ENCODE measurements at places on chromosomes 2 and 18. TPM values are rescaled to one million over a fixed set of nuclear protein-coding genes. Genes with fewer than 3 reads are reported as not detected.

GRCh38 chr2:113967272-113967671 lies 77.4 kb downstream of the ACTR3 start:
- no peak overlapping the region for H3K4me3 ChIP-seq
- no peaks in the 10 kb centered on the region for H3K27me3 ChIP-seq
- H3K4me1 ChIP-seq = no peaks in the 10 kb centered on the region
- no peak overlapping the region for H3K27ac ChIP-seq
- DNase-seq = no peak
- H3K36me3 ChIP-seq = no peaks in the 10 kb centered on the region

DNA sequence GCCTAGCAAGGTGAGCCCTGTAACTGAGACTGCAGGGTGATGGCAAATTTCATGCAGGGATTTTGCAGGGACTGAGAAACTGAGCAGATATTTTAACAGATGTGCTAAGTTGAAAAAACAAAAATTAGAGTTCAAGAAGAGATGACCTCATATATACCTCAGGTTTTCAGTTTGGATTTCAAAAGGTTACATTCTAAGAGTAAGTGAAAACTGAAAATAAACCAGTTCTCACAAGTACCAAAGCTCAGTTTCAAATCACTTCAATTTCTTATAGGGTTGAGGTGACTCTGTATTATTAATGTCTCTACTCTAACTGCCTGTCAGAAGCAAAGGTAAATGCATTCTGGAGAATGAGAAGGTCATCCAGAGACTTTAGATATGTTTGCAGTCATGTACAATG lies 237.4 kb upstream of the VRK2 start:
- H3K36me3 ChIP-seq = no peaks in the 10 kb centered on the region
- no peak overlapping the region for H3K27ac ChIP-seq
- H3K4me1 ChIP-seq = no peaks in the 10 kb centered on the region
- no peaks in the 10 kb centered on the region for H3K27me3 ChIP-seq
- no peak overlapping the region for H3K4me3 ChIP-seq
- no peak for DNase-seq

The TM4SF20 gene
- 1.4 TPM for total RNA-seq

- H3K4me1 ChIP-seq = peaks cover 4% of the 10 kb centered on the region
- no peaks in the 10 kb centered on the region for H3K36me3 ChIP-seq
- no peak overlapping the region for H3K27ac ChIP-seq
- no peak overlapping the region for H3K4me3 ChIP-seq
Measured at GRCh38 chr2:159076241-159076640, 107.8 kb downstream of the TANC1 start.

GRCh38 chr2:209340522-209340921 lies 83.3 kb upstream of the MAP2 start:
- DNase-seq = no peak
- no peak overlapping the region for H3K27ac ChIP-seq
- H3K4me3 ChIP-seq = no peak overlapping the region
- H3K27me3 ChIP-seq = no peaks in the 10 kb centered on the region
- no peaks in the 10 kb centered on the region for H3K4me1 ChIP-seq
- H3K36me3 ChIP-seq = no peaks in the 10 kb centered on the region

The PCARE gene
- total RNA-seq = 0.20 TPM

The GALNT14 gene
- 1.1 TPM for total RNA-seq

The GNLY gene
- total RNA-seq = 2.1 TPM

GRCh38 chr2:233360771-233361176 lies 6.5 kb downstream of the DGKD start:
- H3K27me3 ChIP-seq = no peaks in the 10 kb centered on the region
- no peaks in the 10 kb centered on the region for H3K36me3 ChIP-seq
- peaks cover 4% of the 10 kb centered on the region for H3K4me1 ChIP-seq
- no peak overlapping the region for H3K4me3 ChIP-seq
- no peak for DNase-seq

The IMPA2 gene
- 19.4 TPM for total RNA-seq

- H3K4me3 ChIP-seq = no peak overlapping the region
- no peaks in the 10 kb centered on the region for H3K36me3 ChIP-seq
- no peak for DNase-seq
- H3K27me3 ChIP-seq = no peaks in the 10 kb centered on the region
- H3K27ac ChIP-seq = no peak overlapping the region
Measured at GRCh38 chr2:20235655-20236305, 10.8 kb upstream of the SDC1 start.

The SRD5A2 gene
- 7.0 TPM for total RNA-seq

- no peaks in the 10 kb centered on the region for H3K27me3 ChIP-seq
- no peak for DNase-seq
- H3K4me3 ChIP-seq = no peak overlapping the region
Measured at GRCh38 chr2:150646746-150647145, 159.3 kb upstream of the RND3 start.

The TUBA4B gene
- not detected for total RNA-seq

The UCN gene
- 1.5 TPM for total RNA-seq

The CSRNP3 gene
- 6.9 TPM for total RNA-seq

DNA sequence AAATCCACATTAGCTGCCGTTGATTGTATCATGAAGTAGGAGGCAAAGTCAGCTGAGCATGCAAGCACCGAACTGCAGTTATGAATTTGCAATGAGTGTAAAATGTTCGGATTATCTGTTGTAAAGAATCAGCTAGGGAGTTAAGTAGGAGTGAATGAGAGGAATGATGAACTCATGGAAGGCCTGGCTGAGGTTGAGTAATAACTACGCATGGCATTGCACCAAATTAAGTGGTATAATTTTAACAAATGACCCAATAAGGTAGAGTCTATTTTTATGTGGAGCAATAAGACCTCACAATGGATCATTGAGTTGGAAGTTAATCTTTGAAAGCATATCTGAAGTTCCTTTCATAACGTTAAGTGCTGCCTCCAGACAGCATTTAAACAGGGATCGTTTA lies 288.2 kb upstream of the CHST9 start:
- H3K4me3 ChIP-seq = no peak overlapping the region
- no peak for DNase-seq
- H3K27me3 ChIP-seq = no peaks in the 10 kb centered on the region
- no peak overlapping the region for H3K27ac ChIP-seq
- H3K36me3 ChIP-seq = no peaks in the 10 kb centered on the region
- no peaks in the 10 kb centered on the region for H3K4me1 ChIP-seq

DNA sequence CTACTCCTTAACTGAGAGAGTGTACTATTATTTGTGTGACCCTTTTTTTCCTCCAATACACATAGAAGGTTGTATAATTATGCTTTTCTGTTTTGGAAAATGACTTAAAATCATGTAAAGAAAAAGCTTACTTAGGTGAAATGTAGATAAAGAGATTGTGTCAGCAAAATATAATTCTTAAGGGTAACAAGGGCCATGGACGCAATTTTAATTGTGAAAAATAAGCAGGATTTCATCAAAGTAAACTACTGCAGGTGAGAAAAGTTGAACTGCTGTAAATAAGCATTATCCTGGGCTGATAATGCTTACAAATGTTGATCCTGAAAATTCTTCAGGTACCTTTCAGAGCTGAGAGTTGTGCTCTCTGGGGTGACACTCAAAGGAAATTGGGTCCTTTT lies 141.5 kb downstream of the RPIA start:
- H3K27me3 ChIP-seq = no peaks in the 10 kb centered on the region
- no peak overlapping the region for H3K27ac ChIP-seq
- no peak overlapping the region for H3K4me3 ChIP-seq
- no peak for DNase-seq

The PSMA8 gene
- total RNA-seq = 0.15 TPM

DNA sequence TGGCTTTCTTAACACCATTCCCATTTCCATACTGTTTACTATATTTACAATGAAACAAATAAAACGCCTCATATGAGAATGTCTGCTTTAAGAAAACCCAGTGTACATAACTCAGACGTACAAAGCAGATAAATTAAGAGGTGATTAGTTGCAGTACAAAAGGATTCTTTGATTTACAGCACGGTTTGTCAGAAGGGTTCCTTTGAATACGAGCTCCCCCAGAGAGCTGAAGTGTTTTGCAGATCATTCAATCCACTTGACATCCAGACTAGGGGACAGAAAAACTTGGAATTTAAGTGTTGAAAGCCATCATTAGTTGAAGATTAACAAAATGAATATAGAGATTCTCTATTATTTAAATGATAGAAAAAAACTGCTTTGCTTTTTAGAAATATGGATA lies 72.5 kb downstream of the RAPGEF4 start:
- no peak overlapping the region for H3K4me3 ChIP-seq
- no peaks in the 10 kb centered on the region for H3K27me3 ChIP-seq
- no peaks in the 10 kb centered on the region for H3K4me1 ChIP-seq
- no peak for DNase-seq
- no peak overlapping the region for H3K27ac ChIP-seq

DNA sequence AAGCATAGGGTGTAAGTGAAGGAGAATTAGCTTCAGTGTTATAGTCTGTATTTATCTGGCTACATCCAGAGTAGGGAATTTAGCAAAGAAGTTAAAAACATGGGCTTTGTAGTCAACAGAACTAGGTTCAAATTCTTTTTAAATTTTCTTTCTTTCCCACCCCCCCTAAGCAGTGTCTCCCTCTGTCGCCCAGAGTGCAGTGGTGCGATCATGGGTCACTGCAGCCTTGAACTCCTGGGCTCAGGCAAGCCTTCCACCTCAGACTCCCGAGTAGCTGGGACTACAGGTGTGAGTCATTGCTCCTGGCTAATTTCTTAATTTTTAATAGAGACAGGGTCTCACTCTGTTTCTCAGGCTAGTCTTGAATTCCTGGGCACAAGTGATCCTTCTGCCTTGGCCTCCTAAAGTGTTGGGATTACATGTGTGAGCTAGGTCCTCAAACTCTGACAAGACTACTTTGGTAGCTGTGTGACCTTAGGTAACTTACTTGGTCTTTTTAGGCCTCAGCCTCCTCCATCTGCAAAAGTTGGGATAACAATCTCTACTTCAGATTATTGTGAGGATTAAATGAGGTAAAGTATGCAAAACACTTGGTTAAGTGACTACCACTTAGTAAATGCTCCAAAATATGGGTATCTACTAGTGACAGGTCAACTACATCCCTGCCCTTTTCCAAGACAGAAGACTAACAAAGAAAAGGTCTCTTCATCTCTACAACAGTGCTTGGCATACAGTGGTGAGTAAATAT lies 17.8 kb downstream of the DOK1 start:
- no peak for DNase-seq
- no peaks in the 10 kb centered on the region for H3K27me3 ChIP-seq
- no peaks in the 10 kb centered on the region for H3K4me1 ChIP-seq
- no peak overlapping the region for H3K4me3 ChIP-seq

- no peaks in the 10 kb centered on the region for H3K36me3 ChIP-seq
- no peak overlapping the region for H3K27ac ChIP-seq
- no peak overlapping the region for H3K4me3 ChIP-seq
- no peaks in the 10 kb centered on the region for H3K27me3 ChIP-seq
Measured at GRCh38 chr2:107358362-107358761, 468.3 kb upstream of the RGPD4 start.

GRCh38 chr2:106990297-106990696 lies 104.3 kb upstream of the ST6GAL2 start:
- no peak overlapping the region for H3K27ac ChIP-seq
- no peaks in the 10 kb centered on the region for H3K4me1 ChIP-seq
- H3K36me3 ChIP-seq = no peaks in the 10 kb centered on the region
- H3K4me3 ChIP-seq = no peak overlapping the region

DNA sequence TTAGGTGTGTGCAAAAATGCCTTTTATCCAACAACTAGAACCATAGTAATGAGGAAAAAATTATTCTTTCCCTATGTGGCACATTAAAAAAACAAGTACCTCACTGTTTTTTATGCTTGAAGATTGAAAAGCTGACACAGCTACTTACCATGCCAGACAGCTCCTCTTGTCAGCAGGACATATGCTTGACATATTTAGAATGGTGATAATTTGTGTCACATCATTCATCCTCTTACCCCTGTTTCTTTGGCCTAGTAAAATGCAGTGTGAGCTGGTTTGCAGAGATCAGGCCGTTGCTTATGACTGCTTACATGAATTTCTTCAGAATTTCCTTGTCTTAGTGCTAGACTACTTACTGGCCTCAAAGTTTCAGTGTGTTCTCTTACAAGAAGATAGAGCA lies 869.9 kb downstream of the LRP1B start:
- no peak overlapping the region for H3K4me3 ChIP-seq
- no peak for DNase-seq
- no peak overlapping the region for H3K27ac ChIP-seq
- no peaks in the 10 kb centered on the region for H3K27me3 ChIP-seq

DNA sequence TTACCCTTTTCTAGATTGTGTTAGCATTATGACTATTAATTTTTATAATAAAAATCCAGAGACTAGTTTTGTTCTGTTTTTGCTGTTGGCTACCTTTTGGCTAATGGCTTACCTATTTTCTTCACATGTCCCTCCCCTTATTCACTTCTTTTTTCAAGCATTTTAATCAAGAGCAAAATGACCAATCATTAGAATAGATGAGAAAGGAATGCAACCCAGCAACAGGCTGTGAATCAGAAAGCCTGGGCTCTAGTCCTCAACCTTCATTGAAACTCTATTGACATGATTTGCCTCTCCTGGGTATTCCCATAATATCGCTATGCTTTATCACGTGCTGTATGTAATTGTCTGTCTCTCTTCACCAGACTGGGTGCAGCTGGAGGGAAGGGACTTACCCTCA lies 370.1 kb downstream of the IRS1 start:
- no peaks in the 10 kb centered on the region for H3K4me1 ChIP-seq
- DNase-seq = no peak
- no peak overlapping the region for H3K27ac ChIP-seq

DNA sequence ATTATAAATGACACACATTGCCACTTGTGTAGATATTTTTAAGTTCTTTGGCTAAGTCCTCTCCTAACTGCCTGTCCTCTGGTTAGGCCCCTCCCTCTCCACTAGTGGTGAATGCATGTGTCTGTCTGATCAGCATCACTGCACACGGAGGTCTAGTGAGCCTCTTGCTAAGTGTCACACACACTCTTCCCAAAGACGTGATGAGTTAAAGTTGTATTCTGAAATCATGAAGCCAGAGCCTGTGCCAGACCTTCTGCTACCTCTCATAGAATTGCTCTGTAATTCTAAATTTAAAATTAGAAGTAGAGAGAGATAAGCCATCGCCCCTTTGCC lies 41.3 kb downstream of the RALB start:
- no peak for DNase-seq
- no peak overlapping the region for H3K4me3 ChIP-seq
- no peak overlapping the region for H3K27ac ChIP-seq
- no peaks in the 10 kb centered on the region for H3K27me3 ChIP-seq
- no peaks in the 10 kb centered on the region for H3K36me3 ChIP-seq
- no peaks in the 10 kb centered on the region for H3K4me1 ChIP-seq

The PAIP2B gene
- total RNA-seq = 20.3 TPM

- H3K4me3 ChIP-seq = no peak overlapping the region
- no peaks in the 10 kb centered on the region for H3K36me3 ChIP-seq
- H3K27ac ChIP-seq = no peak overlapping the region
- no peaks in the 10 kb centered on the region for H3K27me3 ChIP-seq
- no peak for DNase-seq
Measured at GRCh38 chr2:109660046-109660860, 46.1 kb downstream of the SOWAHC start.

DNA sequence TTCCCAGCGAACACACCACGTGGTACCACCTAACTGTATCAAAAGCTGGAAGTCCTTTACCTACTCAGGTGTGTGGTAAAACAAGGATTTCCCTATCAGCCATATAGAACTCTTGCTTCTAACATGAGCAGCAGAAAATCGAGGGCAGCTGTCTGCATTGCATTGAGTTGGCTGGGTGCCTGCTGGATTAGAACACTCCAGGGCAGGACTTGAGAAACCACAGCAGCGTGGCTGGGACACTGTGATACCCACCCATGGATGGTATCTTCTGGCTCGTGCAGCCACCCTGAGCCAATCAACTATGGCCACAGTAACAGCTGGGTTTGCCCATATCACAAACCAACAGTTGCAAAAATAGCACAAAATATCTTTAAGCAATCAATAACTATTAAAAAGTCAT lies 188.3 kb downstream of the FBXO15 start:
- H3K27me3 ChIP-seq = no peaks in the 10 kb centered on the region
- no peaks in the 10 kb centered on the region for H3K36me3 ChIP-seq
- no peak overlapping the region for H3K27ac ChIP-seq
- DNase-seq = no peak
- no peak overlapping the region for H3K4me3 ChIP-seq

The TXNDC2 gene
- total RNA-seq = 0.91 TPM

Measured in ovary (tissue), 10 donors.